ENCODE measurements at places on chromosomes 3 and 15.

GRCh38 chr15:64893481-64894394 lies 18.0 kb upstream of the ANKDD1A start:
- DNase-seq: no peak

- no peak for DNase-seq
Observed at GRCh38 chr15:90665288-90666134, 51.6 kb upstream of the BLM start.

GRCh38 chr3:128492671-128493569 lies at the start of gene GATA2:
Gene GATA2 (minus strand): TSS chr3:128493201. CDS start chr3:128487031, 6,170 bp downstream.
- DNase-seq: no peak

GRCh38 chr15:70632491-70633102 lies 130.8 kb downstream of the UACA start:
- DNase-seq: no peak

DNA sequence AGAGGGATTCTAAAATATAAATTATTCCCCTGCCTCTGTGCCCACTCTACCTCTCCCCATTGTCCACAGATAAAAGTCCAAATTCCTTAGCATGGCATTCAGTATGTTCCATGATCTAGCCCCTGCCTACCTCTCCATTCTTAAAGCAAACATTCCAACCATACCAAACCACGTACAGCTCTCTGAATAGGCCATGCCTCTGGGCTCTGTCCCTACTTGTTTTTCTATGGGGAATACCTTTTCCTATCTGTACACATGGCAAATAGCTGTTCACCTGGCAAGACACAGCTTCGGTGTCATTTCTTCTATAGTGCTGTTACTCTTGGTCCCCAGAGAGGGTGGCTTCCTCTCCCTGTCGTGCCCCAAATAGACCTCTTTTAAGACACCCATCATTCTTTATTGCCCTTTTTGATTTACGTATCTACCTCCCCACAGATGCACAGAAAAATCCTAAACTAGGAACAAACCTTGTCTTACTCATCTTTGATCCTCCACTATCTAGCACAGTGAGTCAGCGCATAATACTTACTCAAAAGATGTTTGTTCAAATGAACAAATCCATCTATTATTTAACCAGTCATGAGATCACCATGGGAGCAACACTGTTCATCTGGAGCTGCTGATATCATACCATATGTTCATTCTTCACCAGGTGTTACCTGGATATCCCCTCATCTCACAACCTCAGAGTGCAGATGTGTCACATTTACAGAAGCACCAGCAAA lies 329.8 kb downstream of the THSD4 start:
- no peak for DNase-seq

DNA sequence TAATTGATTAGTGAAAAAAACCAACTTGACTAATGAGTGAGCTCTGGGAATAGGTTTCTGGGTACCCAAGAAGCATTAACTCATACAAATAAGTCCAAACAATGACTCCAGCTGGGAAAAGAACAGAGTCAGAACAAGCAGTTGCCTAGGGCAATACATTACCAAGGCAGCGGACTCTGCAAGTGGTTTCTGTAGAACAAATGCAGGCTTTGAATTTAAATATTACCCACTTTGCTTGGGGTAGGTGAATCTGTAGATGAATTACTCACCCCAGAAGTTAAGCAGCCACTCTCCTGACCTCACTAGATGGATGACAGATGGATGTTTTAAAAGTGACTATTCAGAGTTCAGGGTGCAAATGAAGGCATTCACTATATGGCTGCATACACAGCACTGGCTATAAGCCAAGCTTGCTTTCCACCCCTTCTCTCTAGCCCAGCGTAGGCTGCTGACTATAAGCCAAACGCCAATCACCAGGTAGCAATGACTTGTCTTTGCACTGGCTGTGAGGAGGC lies 73.1 kb upstream of the BHLHE40 start:
- DNase-seq: no peak

- DNase-seq: no peak
Observed at GRCh38 chr3:47746264-47746663, 35.4 kb downstream of the SMARCC1 start.

- no peak for DNase-seq
Observed at GRCh38 chr15:25766417-25766816, 96.7 kb downstream of the ATP10A start.

DNA sequence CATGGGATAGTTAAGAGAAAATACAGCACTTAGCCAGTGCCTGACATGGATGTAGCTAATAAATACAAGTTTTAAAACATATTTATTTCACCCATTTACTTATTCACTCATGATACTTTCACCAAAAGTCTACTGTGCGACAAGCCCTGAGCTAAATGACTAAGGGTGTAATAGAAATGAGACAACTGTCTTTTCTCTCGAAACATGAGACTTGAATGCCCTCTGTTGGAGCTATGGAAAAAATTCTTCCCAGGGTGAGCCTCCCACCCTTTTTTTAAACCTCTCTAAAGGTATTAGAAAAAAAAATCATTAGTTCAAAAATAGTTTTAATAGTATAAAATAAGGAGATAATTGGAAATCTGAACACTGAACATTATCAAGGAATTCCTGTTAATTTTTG lies 24.3 kb upstream of the RPL14 start:
- DNase-seq: no peak

GRCh38 chr3:96430079-96430478 lies 384.3 kb upstream of the EPHA6 start:
- DNase-seq: no peak

DNA sequence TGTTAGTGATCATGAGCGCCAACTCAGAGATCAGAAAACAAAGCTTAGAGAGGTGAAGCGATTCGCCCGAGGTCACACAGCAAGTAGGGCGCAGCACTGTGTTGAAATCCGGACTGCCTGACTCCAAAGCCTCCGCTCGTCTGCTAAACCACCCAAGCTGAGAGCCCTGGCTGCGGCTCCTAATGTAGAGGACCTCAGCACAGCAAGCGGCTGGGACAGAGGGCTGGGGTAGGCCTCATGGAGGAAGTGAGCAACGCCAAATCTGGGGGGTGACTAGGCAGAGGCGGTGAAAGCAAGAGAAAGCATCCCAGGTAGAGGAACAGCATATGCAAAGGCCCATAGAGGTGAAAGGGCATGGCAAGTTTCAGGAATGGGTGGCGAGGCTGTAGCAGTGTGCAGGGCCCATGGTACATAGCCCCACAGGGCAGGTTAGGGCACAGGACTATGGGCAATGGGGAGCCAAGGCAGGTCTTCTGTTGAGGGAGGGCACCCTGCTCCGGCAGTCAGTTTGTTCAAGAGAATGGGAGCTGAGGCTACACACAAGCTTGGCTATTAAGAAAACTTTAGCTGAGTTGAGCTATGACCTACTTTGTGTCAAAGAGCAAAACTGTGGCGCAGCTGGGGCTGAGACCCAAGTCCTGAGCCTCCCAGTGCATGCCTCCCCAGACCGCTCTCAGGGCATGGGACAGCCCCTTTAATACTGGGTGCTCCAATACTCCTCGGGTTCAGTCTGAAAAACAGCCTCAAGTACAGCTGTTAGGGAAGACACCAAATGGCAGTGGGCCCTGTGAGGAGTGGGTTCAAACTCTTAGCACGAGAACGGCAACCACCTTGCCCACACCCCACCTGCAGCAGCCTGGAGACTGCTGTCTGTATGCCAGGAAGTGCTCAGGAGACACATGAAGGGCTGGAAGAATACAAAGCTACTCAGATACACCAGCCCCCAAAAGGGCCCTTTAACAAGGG lies 988 bp upstream of the CFAP92 start:
- DNase-seq: no peak

DNA sequence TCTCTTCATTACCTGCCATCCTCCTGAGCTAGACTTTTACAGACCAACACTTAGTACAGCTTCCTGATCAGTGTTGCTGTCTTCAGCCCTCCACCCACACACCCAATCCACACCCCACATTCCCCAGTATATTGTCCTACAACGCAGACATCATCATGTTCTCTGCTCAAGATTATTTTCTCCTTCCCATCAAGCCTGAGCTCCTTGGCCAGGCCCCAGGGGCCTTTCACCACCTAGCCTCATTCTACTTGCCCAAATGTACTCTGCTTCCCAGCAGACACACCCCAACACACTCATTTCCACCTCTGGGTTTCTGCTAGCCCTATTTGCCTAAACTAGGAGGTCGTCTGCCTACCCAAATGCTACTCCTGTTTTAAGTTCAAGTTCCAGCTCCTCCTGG lies 37.0 kb downstream of the DAPK2 start:
- no peak for DNase-seq

Measured in cortex of kidney (tissue), 1 donor.